ENCODE measurements at places on chromosomes 7 and 10.

DNA sequence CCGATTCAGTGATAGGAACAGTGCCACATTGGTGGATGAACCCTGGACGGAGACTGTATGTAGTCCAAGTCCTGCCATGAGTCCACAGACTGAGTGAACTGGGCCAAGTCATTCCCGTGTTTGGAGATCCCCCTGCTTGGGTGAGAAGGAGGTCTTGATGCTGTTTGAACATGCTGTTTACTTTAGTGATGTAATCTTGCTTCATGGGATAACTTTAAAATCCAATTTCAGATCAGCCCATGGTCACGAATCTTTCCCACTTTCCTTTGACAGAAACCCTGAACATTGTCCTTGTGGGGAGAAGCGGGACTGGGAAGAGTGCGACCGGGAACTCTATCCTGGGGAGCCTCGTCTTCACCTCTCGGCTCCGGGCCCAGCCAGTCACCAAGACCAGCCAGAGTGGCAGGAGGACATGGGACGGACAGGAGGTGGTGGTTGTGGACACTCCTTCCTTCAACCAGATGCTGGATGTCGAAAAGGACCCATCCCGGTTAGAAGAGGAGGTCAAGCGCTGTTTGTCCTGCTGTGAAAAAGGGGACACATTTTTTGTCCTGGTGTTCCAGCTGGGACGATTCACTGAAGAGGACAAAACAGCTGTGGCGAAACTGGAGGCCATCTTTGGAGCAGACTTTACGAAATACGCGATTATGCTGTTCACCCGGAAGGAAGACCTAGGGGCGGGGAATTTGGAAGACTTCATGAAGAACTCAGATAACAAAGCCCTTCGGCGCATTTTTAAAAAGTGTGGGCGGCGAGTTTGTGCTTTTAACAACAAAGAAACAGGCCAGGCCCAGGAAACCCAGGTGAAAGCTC, 26.6 kb downstream of the GIMAP8 start:
- DNase-seq, result no peak

DNA sequence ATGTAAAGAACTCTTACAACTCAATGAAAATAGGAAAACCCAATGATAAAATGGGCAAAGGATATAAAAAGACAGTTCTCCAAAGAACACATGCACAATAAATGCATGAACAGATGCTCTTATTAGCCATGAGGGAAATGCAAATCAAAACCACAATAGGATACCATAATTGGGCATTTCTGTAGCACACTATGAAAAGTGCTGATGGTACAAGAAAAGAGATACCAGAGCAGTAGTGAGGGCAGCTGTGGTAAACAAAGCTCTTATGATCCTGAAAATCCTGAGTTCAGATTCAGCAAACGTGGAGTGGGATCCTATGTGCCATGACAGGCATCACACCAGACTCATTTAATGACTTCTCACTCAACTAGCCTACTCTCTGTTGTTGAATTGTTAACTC, 96.7 kb upstream of the SLC25A13 start:
- no peak for DNase-seq

GRCh38 chr7:136997735-136998134, 129.3 kb downstream of the CHRM2 start:
- DNase-seq, result no peak

- DNase-seq, result no peak
Measured at GRCh38 chr10:74029943-74030342, 32.0 kb downstream of the VCL start.

GRCh38 chr10:107152087-107152486, 12.4 kb downstream of the SORCS1 start:
- no peak for DNase-seq

GRCh38 chr7:26441611-26442277, 150.1 kb downstream of the SNX10 start:
- no peak for DNase-seq

- no peak for DNase-seq
Measured at GRCh38 chr7:18565337-18565736, 69.8 kb downstream of the HDAC9 start.

DNA sequence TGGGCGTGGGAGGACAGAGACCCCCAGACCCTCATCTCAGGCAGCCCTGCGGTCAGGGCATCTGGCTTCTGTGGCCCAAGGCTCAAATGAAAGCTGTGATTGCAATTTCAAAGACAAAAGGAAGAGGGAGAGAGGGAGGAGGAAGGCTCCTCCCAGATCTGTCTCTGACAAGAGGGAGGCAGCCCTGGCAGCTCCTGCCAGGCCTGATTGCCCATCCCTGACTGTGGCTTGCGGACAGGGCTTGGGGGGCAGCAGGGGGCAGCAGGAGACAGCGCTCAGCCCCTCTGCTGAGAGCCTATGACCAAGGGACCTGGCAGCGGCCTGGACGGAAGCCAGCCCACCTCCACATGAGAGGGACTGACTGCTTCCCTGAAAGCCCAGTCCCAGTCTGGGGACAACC, 91.8 kb downstream of the PTPRN2 start:
- no peak for DNase-seq

GRCh38 chr7:134865001-134865845, 85.8 kb downstream of the CALD1 start:
- no peak for DNase-seq

GRCh38 chr7:87111877-87112276, 40.4 kb upstream of the DMTF1 start:
- DNase-seq, result no peak

GRCh38 chr7:139104091-139104450, 5.4 kb downstream of the ZC3HAV1 start:
- no peak for DNase-seq

- DNase-seq, result no peak
Measured at GRCh38 chr7:67636348-67637022, 639.9 kb downstream of the TYW1 start.

DNA sequence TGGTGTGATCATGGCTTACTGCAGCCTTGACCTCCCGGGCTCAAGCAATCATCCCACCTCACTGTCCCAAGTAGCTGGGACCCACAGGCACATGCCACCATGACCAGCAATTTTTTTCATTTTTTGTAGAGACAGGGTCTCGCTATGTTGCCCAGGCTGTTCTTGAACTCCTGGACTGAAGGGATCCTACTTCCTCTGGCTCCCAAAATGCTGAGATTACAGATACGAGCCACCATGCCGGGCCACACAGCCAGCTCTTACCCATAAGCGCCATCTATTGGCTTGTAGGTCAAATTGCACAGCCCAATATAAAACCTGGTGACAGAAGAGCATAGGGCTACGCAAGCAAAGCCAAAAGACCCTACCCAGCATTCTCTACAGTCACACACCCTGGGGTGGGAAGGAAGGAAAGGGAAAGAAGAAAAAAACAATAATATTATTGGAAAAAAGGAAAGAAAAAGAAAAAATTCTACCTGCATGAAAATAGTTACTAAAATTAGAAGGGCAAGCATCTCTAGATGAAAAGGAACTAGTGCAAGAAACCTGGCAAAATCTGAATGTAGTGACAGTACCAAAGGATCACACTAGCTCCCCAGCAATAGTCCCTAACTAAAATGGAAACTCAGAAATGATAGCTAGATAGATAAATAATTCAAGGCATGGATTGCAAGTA, 29.4 kb upstream of the AMPH start:
- peak; percentile 10 for DNase-seq

- no peak for DNase-seq
Measured at GRCh38 chr7:88184848-88185304, 35.0 kb downstream of the SRI start.

DNA sequence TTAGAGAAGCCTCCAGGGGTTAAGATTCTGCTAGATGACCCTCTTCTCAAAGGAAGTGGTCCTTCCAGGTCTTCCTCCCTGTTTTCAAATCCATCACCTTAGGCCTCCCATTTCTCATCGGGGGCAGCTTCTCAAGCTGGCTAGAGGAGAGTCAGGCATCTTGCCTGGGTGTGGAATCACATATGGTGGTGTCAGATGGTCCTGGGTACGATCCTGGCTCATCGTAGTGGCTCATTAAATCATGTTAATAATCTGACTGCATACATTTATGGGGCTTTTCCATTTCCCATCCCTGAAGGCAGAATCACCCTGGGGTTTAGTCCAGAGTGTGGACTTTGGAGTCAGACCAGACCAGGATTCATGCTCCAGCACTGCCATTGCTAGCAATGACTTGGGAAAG, 132.6 kb downstream of the RPS24 start:
- DNase-seq, result no peak

Measured in GOT3 (cell line).